Activated naive CD8-positive, alpha-beta T cell treated with anti-CD3 and anti-CD28 coated beads for 36 hours (primary cell): ENCODE measurements at places on chromosomes 7 and 10. TPM values are rescaled to one million over a fixed set of nuclear protein-coding genes. Genes with fewer than 3 reads are reported as not detected.

DNA sequence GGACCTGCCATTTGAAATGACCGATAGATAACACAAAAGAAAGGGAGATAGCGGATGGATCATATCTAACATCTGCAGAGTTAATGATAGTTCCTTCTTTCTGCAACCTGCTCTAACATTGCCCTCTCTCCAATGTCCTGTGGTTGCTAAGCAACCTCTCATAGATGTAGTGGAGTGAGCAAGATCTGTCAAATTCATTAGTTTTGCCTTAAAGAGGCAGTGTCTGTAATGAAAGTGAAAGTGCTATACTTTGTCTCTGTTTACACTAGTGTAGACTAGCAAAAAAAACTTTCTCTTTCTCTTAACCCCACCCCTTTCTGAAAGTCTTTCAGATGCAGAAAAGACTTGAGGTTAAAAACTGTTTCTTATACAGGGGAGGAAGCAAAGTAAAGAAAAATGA, 1196.9 kb downstream of the SORCS3 start:
- H3K27ac ChIP-seq: no peak overlapping the region
- no peaks in the 10 kb centered on the region for H3K36me3 ChIP-seq
- peaks cover 11% of the 10 kb centered on the region for H3K4me1 ChIP-seq
- H3K27me3 ChIP-seq: no peaks in the 10 kb centered on the region
- DNase-seq: no peak

The LAMB4 gene
- total RNA-seq: 0.40 TPM

The GPR158 gene
- total RNA-seq: not detected

The ARHGAP21 gene
- total RNA-seq: 22.1 TPM

DNA sequence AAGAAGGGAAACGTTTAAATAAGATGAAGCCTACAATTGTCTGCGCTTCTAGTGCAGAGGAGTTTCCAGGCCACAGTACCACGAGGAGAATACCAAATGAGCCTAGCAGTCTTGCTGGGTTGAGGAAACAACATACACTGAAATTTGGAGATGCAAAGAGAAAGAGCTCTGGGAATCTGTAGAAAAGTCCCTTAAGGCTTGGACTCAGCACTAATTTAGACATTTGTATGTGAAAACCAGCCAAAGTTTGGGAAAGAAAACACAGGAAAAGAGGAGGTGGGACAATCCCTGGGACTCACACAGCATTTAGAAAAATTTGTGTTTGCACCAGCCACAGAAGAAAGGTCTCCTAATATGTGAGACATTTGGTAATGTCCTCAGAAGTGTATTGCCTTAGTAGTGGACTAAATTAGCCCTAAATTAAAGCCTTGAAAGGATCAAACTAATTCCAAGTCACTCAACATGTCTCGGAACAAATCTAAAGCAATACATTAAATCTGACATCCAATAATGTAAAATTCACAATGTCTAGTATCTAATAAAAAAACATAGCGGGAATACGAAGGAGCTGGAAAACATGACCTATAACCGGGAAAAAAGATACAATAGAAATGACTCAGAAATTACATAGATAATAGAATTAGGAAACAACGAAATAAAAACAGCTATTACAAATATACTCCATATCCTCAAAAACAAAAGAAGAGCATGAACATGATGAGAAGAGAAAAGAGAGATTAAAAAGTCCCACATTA, 187.1 kb upstream of the NAMPT start:
- H3K36me3 ChIP-seq: no peaks in the 10 kb centered on the region
- H3K27ac ChIP-seq: no peak overlapping the region
- DNase-seq: no peak
- H3K4me1 ChIP-seq: peaks cover 9% of the 10 kb centered on the region

DNA sequence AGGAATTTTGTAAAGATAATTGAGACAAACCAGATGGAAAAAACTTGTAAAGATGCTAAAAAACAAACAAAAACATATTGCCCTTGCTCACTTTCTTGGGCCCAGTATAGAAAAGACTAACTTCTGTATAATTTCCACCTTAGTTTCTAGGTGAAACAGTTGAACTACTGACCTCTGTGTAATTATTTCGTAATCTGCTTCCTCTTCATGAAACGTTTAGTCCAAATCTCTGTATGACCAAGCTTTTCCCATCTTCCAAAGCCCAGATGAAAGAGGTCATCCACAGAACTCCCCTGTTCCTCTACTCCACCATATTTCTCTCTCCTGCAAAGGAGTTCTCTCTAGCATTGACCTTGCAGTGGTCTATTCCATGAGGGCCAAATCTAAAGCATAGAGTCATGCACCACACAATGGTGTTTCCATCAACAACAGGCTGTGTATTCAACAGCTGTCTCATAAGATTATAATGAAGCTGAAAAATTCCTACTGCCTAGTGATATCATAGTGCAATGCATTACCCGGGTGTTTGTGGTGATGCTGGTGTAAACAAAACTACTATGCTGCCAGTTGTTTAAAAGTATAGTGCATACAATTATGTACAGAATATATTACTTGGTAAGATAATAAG, 647.6 kb downstream of the TNS3 start:
- H3K36me3 ChIP-seq: no peaks in the 10 kb centered on the region
- H3K27ac ChIP-seq: no peak overlapping the region
- H3K4me1 ChIP-seq: no peaks in the 10 kb centered on the region
- H3K4me3 ChIP-seq: no peak overlapping the region
- DNase-seq: no peak

The CALHM1 gene
- total RNA-seq: not detected

- H3K4me1 ChIP-seq: no peaks in the 10 kb centered on the region
- no peak overlapping the region for H3K4me3 ChIP-seq
- H3K27ac ChIP-seq: no peak overlapping the region
- peaks cover 13% of the 10 kb centered on the region for H3K27me3 ChIP-seq
- no peak for DNase-seq
- no peaks in the 10 kb centered on the region for H3K36me3 ChIP-seq
Measured at GRCh38 chr10:29030900-29031299, 258.0 kb upstream of the LYZL1 start.

- no peaks in the 10 kb centered on the region for H3K27me3 ChIP-seq
- peaks cover 14% of the 10 kb centered on the region for H3K4me1 ChIP-seq
- peaks cover 3% of the 10 kb centered on the region for H3K36me3 ChIP-seq
- no peak overlapping the region for H3K27ac ChIP-seq
Measured at GRCh38 chr10:31757831-31758230, 170.8 kb downstream of the ARHGAP12 start.

DNA sequence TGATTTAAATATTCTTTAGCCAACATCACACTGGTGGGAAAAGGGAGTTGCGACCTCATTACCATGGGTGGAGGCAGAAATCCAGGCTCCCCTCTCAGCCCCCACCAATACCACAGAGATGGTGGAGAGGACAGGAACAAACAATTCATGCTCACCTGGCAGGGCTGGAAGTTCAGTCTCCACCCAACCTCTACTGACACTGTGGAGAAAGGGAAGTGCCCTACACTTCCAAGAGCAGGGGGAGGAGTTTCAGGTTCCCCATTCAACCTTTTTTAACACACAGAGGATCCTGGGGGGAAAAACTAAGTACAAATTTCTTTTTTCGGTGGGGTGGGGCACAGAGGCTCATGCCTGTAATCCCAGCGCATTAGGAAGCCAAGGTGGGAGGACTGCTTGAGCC, 210.1 kb upstream of the KCTD7 start:
- no peaks in the 10 kb centered on the region for H3K27me3 ChIP-seq
- H3K4me1 ChIP-seq: peaks cover 9% of the 10 kb centered on the region
- DNase-seq: no peak
- no peak overlapping the region for H3K27ac ChIP-seq
- no peak overlapping the region for H3K4me3 ChIP-seq

DNA sequence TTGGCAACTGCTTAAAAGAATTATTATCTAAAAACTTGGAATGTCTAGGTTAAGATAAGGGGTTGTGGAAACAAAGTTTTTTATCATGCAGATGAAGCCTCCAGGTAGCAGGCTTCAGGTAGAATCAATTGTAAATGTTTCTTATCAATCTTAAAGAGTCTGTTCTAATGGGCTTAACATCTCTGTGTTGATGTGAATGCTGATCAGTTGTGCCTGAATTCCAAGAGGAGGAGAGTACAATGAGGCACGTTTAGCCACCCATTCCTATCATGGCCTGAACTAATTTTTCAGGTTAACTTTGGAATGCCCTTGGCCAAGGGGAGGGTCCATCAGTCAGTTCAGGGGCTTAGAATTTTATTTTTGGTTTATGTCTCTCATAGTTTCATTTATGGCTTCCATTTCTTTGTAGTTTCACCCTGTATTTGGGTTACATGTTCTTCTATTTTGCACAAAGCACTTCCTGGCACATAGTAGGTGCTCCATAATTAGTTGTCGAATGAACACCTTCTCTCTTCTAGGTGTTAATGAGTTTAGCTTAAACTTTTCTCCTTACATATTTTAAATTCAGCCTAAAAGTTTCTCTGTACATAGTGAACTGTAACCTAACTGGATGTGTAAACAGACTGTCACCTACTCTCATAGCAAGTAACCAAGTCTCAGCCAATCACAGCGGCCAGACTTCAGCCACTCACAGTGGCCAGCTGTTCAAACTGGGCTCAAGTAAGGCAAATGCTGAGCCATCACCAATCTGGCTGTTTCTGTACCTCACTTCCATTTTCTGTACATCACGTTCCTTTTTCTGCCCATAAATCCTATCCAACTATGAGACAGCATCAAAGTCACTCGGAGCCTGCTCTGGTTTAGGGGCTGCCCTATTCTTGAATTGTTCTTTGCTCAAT, 34.7 kb downstream of the ALOX5 start:
- peaks cover 2% of the 10 kb centered on the region for H3K4me1 ChIP-seq
- H3K27ac ChIP-seq: no peak overlapping the region
- H3K36me3 ChIP-seq: no peaks in the 10 kb centered on the region
- DNase-seq: no peak
- H3K4me3 ChIP-seq: no peak overlapping the region
- H3K27me3 ChIP-seq: no peaks in the 10 kb centered on the region

GRCh38 chr7:55420530-55420929, 55.4 kb downstream of the LANCL2 start:
- no peak overlapping the region for H3K27ac ChIP-seq
- H3K36me3 ChIP-seq: peaks cover 4% of the 10 kb centered on the region
- H3K4me3 ChIP-seq: no peak overlapping the region
- DNase-seq: no peak

DNA sequence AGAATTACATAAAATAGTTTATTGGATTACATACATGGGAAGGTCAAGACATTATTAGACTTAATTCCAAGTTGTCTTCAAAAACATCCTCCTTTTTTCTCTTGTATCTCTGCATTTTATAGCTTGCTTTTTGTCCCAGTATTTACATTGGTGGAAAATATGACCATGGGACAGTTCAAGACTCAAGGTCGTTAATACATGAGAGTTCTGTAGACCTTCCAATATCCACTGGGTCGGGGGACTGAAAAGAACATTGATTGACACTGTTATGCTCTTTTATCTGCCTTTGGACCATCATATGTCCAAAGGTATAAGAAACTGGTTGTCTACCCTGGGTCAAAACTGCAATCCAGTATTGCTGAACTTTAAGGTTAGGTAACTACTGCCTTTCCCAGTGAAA, 36.7 kb downstream of the AKR1C4 start:
- no peak for DNase-seq
- no peaks in the 10 kb centered on the region for H3K4me1 ChIP-seq

The PAX2 gene
- total RNA-seq: not detected

The DKK1 gene
- not detected for total RNA-seq

DNA sequence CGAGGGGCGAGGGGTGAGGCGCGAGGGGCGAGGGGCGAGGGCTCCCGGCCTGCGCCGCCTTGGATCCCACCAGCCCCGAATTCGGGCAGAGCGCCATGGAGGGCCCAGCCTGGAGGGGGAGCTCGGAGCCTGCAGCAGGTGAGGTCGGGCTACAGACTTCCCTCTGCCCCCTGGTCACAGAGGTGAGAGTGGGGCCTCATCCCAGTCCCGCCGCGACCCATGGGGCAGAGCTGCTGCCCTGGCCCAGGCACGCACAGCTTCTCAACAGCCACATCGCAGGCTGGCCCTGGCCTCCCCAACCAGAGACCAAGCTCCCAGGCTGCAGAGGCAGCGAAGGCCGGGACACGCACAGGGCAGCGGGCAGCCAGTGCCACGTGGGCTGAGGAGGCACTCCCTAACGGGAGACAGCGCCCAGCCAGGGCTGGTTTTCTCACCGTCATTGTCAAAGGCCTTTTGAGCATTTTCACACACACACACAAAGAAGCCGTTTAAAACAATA, 191.8 kb downstream of the PTPRN2 start:
- no peaks in the 10 kb centered on the region for H3K27me3 ChIP-seq
- no peaks in the 10 kb centered on the region for H3K4me1 ChIP-seq
- H3K27ac ChIP-seq: no peak overlapping the region
- no peak overlapping the region for H3K4me3 ChIP-seq
- no peak for DNase-seq
- H3K36me3 ChIP-seq: no peaks in the 10 kb centered on the region

The KRIT1 gene
- 30.1 TPM for total RNA-seq

- no peaks in the 10 kb centered on the region for H3K27me3 ChIP-seq
- H3K36me3 ChIP-seq: no peaks in the 10 kb centered on the region
- peaks cover 6% of the 10 kb centered on the region for H3K4me1 ChIP-seq
- no peak overlapping the region for H3K4me3 ChIP-seq
- DNase-seq: peak; percentile 37
- no peak overlapping the region for H3K27ac ChIP-seq
Measured at GRCh38 chr10:72637398-72637857, 11.5 kb upstream of the MICU1 start.

DNA sequence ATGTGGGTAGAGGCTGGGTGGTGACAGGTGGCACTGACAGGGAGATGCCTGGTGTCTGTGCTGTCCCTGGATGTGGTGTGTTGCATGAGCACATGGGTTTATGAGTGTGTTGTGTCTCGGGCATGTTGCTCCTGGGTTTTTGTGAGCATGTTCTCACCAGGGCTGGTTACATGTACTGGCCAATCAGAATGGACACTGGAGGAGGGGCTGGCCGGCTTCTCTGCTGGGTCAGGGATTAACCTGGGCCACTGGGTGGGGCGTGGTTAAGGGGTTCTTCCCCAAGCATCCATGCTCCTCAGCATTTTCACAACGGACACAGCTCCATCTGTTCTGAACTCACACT, 20.8 kb upstream of the VOPP1 start:
- H3K27ac ChIP-seq: peak overlapping the region; percentile 30
- no peaks in the 10 kb centered on the region for H3K36me3 ChIP-seq
- no peaks in the 10 kb centered on the region for H3K4me1 ChIP-seq
- DNase-seq: no peak
